AG08395 (cell line): ENCODE measurements at places on chromosomes 7 and 10.

GRCh38 chr10:82515256-82515655 is 640.3 kb downstream of the NRG3 start:
- no peak for DNase-seq

DNA sequence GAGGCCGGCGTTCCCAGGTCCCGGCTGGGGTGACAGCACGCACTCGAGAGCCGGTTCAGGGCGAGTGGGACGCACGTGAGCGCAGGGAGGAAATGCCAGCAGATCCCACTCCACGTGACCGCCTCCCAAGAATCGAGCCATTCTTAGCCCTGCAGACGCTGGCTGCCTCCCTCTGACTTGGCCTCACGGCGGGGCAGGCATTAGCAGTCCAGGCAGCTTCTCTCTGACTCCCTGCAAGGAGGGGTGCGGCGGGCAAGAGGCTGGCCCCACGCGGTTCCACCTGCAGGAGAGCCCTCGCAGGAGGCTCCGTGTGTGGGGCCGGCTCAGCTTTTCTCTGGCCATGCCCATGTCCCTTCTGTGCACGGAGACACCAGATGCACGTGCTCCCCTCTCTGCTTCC is 10.1 kb downstream of the GPR146 start:
- no peak for DNase-seq

DNA sequence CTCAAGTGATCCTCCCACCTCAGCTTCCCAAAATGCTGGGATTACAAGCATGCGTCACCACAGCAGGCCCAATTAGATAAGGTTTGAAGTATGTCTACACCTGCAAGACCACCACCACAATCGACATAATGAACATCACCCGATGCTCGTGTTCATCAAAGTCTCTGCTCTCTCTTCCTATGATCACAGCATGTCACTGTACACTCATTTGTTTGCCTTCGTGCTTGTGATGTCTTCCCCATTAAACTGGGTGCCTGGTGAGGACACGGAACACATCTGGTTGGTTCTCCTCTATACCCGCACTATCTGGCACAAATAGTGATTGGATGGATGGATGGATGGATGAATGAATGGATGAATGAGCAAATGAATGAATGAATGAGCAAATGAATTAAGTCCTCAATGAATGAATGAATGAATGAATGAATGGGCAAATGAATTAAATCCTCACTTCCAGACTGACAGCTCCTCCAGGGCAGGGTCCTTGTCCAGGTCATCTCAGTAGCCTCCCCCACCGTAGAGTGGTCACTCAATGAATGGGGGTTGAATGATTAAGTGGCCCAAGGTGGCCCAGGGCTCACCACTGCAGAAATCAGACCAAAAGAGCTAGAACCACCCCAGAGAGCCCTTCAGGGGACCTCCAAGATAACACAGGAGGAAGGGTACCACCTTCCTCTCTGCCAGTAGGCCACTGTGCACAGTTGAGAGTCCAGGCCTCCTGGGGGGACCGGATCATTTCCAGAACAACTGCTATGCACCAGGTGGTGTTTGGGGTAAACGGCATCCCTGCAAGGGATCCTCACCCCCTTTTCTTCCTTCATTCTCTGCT is 101.9 kb upstream of the TNRC18 start:
- DNase-seq = no peak

DNA sequence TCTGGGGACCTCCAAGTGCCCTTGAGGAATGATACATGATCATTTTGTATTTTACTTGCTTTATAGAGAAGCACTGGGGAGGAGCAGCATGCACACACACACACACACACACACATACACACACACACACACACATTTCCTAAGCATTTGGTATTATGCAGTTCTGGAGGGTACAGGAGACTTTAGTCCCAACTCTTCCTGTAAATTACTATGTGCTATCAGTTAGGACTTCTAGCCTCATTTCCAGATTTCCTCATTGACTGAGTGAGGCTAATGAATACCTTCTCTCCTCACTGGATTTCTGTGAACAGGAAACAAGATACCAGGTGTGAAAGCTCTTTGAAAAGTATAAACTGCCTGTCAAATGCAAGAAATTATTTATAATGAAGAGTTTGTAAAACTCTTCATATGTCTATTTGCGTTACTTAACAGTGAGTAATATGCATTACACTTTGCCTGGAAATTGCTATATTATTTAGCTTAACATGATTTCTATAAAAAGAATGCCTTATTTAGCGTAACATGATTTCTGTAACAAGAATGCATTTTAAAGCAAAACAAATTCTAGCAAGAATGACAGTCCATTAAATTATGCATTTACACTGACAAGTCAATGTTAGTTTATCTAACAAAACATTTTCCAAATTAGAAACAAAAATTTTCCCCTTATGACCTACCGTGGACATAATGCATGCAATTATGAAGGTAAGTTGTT is 34.2 kb downstream of the ACTA2 start:
- DNase-seq = no peak

DNA sequence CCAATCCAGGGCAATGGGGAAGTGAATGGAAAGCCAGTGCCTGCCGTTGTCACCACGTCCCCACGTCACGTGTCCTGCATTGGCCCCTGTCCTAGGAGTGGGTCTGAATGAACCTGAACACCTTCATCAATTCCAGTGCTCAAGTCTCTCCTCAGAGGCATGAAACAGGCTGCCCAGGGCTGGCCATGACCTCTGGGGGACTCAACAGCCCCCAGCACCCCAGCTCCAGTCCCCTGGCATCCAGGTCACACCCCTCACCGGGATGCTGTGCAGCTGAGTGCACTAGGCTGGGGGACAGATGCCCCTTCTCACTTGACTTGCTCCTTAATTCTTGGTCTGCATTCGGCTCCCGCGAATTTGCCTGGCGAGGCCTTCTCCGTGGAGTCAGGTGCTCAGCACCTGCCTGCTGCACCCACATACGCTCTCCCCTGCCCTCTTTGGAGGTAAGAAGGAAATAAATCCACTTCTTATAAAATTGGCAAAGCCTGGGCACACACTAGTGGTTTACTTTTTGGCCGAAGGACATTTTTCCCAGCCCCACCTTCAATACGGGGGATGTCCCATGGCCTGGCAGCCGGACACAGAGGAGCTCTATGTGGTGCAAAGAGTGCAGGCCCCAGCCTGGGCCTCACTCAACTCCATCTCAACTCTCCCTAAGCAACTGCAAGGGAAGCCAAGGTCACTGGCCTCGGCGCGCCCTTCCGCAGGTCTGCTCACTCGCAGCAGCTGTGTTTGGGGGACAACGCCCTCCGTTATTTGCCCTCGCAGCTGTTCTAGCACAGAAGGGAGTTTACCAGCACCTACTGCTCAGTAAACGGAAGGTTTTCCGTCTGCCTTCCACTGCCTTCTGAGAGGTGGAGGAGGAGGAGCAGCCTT is 77.6 kb upstream of the SHH start:
- no peak for DNase-seq

DNA sequence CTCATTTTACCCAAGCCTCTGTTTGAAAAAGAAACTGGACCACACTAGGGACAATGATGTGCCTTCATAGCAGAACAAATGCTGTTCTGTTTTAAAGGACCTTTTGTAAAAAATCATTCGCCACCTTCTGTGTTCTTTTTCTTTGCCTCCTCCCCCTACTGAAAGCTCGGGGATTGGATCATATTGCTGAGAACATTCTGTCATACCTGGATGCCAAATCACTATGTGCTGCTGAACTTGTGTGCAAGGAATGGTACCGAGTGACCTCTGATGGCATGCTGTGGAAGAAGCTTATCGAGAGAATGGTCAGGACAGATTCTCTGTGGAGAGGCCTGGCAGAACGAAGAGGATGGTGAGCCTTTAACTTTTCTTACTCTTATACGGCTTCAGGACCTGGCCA is 62.2 kb downstream of the POLL start:
- DNase-seq = no peak

GRCh38 chr10:57972783-57973182 is 294.9 kb downstream of the IPMK start:
- no peak for DNase-seq

- no peak for DNase-seq
Measured at GRCh38 chr7:22302951-22303423, 54.0 kb downstream of the RAPGEF5 start.
